ENCODE measurements at places on chromosomes 6 and 20. TPM values are rescaled to one million over a fixed set of nuclear protein-coding genes. Genes with fewer than 3 reads are reported as not detected.

- no peak for DNase-seq
These were observed 37.6 kb upstream of the ANGPT4 start for GRCh38 chr20:953742-954141.

DNA sequence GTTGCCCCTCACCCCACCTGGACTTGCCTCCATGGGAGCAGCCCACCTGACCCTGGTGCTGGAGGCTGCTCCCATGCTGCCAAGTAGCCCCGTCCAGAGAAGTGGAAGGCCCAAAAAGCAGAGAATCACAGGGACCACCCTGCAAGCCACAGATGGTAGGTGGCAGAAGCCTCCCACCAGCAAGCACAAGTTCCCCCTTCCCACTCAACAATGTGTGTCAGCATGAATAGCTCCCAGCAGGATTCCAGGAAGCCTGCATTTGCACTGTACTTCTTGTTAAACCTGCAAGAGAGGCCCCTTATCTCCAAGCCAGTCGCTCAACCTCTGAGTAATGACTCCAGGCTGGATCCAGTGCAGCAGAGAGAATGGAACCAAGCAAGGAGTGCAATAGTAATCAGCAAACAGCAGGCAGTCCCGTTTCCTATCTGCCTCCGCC is 180.8 kb upstream of the CST7 start:
- DNase-seq = no peak

- no peak for DNase-seq
These were observed 24.9 kb upstream of the NT5E start for GRCh38 chr6:85424981-85425380.

- DNase-seq = no peak
These were observed 184.9 kb downstream of the ARHGAP18 start for GRCh38 chr6:129525055-129525454.

GRCh38 chr20:22768266-22769178 is 184.2 kb upstream of the FOXA2 start:
- no peak for DNase-seq

DNA sequence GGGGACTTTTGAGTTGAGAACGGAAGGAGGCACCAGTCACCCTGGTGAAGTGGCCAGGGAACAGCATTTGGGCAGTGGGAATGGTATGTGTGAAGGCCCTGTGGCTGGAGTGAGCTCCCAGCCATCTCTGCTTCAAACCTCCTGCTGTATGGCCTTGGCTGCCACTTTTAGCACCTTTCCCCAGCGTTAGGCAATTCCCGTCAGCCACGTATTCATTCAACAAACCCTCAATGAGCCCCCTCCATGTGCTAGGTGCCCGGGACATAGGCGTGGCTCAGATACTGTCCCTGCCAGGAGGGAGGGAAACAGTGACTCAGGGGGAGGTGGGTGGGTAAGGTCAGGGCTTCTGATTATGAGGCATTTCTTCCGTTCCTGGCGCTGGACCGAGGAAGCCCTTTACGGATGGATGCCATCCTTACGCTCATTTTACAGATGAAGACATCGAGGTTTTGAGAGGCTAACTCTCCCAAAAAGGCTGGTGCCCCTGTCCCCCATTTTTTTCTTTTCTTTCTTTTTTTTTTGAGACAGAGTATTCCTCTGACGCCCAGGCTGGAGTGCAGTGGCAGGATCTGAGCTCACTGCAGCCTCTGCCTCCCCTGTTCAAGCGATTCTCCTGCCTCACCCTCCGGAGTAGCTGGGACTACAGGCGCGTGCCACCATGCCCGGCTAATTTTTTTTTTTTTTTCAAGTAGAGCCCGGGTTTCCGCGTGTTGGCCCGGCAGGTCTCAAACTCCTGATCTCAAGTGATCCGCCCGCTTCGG is 37.5 kb downstream of the SRC start:
- no peak for DNase-seq

- DNase-seq = no peak
These were observed 96.8 kb upstream of the TENT5A start for GRCh38 chr6:81849248-81849647.

- no peak for DNase-seq
These were observed 27.5 kb downstream of the LAMA5 start for GRCh38 chr20:62339647-62340062.

DNA sequence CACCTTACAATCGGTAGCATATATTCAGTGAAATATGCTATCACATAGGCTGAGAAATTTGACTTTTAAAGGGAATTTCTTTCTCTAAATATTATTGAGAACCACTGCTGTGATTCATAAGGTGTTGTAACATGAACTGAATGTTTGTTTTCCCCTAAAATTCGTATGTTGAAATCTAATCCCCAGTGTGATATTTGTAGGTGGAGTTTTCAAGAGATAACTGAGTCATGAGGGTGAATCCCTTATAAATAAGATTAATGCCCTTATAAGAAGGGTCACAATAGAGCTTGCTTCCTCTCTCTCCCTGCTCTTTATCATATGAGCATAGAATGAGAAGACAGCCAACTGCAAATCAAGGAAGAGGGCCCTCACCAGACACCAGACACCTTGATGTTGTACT is 64.8 kb downstream of the LMBRD1 start:
- no peak for DNase-seq

GRCh38 chr6:65760285-65760684 is 53.3 kb upstream of the EYS start:
- DNase-seq = no peak

The SEL1L2 gene
- total RNA-seq = not detected

The GHRH gene
- total RNA-seq = not detected

The TP53TG5 gene
- not detected for total RNA-seq

The RING1 gene
- 44.0 TPM for total RNA-seq

Data from activated CD4-positive, alpha-beta T cell treated with anti-CD3 and anti-CD28 coated beads, Interleukin-2, amount 10 ng/mL, durations not matched to agents 7 days and 5 days (primary cell).